CD4-positive, alpha-beta T cell treated with Interleukin-4 for 4 hours (primary cell): ENCODE measurements at places on chromosomes 7 and 10.

DNA sequence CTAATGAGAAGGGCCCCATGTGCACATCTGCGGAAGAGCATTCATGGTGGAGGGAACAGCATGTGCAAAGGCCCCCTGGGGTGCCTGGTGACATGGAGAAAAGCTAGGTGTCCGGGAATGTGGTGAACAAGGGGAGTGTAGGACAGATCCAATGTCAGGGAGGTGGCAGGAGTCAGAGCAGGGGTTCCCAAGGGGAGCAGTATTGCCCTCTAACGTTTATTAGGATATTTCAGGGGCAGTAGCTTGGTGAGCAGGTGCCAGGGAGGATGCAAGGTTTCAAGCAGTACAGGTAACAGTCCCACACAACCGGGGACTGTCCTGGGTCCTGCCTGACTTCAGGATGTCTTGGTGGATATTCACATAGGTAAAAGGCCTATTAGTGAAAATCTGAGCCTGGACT is 209.6 kb downstream of the EMX2 start:
- DNase-seq = no peak

- DNase-seq = no peak
Measured at GRCh38 chr10:9621216-9621615, 1396.5 kb upstream of the CELF2 start.

DNA sequence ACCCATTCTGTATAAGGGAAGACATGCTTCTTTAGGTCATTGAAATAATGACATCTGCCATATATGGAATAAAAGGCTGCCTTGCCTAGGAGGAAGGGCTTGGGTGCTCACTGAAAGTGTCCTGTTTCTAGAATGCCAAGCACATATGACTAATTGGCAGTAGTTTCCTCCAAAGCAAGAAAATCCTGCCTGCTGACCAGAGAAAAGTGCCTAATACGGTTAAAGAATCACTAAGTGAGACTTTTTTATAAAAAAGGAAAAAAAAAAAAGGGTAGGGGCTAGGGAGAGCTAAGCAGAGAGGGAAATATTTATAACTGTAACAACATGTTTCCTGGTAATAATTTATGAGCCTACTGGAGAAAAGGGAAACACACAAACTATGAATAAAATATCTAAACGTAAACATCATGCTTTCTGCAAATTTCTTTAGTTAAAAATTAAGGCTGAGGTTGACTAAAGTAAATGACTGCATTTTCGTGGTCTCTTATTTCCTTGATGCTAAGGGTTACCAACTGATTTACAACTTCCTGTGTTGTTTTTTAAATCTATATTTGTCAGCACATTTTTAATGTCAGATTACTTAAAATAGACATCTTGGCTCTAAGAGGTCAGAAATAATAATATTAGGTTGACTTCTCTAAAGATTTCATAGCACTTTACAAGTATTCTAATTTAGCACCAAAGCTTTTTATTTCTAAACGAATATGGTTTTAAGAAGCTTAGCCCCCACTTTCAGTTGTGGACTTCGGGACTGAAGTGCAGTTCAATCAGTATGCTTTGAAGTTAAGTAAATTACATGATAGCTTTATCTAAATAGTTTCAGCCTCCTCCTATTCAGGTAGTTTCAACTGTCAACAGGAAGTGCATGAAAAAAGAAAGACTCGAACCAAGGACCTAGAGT is 89.6 kb downstream of the CABCOCO1 start:
- peak; percentile 8 for DNase-seq

DNA sequence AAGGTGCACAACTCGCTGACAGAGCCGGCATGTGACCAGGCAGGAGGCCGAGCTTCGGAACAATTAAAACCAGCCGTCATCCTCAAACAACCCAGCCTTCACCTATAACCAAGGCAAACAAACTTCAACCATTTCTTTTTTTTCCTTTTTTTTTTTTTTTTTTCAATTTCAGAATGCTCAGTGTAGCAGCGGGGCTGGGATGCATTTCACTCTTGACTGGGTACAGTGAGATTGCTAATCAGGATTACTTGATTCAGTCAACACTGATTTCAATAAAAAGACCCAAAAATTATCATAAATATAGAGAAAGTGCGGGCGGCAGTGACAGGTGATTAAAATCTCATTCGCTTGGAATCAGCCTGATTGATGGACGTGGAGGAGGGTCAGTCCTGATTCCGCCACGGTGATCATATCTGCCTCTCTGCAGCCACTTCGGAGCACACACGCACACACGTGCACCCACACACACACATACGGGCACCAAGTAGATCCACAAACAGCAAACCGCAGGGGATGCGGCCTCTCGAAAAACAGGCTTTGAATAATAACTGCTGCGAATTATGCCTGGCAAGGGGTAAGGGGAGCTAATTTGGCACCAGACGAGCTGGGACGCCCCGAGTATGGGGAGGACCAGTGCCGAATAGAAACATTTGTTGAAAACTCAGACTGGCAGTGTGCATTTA is 31.2 kb downstream of the EBF3 start:
- DNase-seq = no peak

GRCh38 chr10:109963439-109963838 is 40.1 kb upstream of the XPNPEP1 start:
- no peak for DNase-seq

DNA sequence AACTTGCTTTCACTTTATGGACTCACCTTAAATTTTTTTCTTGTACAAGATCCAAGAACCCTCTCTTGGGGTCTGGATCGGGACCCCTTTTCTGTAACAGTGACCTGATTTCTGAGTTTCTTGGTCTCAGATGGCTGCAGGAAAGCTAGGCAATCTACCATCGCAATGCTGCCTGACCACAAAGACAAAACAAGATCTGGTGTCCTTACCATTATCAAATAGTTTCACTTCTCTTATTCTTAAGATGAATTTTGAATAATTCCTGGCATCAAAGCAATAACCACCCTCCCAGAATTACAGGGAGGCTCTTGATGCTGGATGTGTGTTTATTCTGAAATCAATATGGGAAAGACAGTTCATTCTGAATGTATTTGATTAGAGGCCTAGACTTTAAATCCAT is 77.4 kb upstream of the FRMD4A start:
- no peak for DNase-seq

DNA sequence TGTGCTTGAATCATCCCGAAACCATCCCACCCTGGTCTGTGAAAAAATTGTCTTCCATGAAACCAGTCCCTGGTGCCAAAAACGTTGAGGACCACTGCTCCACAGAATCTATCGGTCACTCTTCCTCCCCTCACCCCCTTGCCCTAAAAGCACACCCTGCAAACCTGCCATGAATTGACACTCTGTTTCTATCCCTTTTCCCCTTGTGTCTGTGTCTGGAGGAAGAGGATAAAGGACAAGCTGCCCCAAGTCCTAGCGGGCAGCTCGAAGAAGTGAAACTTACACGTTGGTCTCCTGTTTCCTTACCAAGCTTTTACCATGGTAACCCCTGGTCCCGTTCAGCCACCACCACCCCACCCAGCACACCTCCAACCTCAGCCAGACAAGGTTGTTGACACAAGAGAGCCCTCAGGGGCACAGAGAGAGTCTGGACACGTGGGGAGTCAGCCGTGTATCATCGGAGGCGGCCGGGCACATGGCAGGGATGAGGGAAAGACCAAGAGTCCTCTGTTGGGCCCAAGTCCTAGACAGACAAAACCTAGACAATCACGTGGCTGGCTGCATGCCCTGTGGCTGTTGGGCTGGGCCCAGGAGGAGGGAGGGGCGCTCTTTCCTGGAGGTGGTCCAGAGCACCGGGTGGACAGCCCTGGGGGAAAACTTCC is 784 bp upstream of the SERPINE1 start:
- DNase-seq = no peak
